Neural progenitor cell (in vitro differentiated cells): ENCODE measurements at places on chromosomes 12 and 14.

GRCh38 chr12:54147606-54148005, 41.2 kb downstream of the SMUG1 start:
- DNase-seq, result no peak

- peak; percentile 32 for DNase-seq
Observed at GRCh38 chr12:132618683-132619043, at the start of gene P2RX2. Gene P2RX2 (plus strand): TSS chr12:132618776. CDS start chr12:132618817, 41 bp downstream.

DNA sequence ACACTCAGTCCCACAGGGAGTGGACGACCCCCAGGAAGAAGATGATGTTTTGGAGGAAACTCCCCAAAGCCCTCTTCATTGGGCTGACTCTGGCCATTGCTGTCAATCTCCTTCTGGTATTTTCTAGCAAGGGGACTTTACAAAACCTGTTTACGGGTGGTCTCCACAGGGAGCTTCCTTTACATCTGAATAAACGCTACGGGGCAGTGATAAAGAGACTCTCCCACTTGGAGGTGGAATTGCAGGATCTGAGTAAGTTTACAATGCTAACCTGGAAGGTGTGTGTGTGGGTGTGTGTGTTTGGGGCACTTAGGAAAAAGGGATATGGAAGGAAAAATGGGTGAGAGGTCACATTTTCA, 416 bp downstream of the GALNT8 start:
- DNase-seq, result no peak

DNA sequence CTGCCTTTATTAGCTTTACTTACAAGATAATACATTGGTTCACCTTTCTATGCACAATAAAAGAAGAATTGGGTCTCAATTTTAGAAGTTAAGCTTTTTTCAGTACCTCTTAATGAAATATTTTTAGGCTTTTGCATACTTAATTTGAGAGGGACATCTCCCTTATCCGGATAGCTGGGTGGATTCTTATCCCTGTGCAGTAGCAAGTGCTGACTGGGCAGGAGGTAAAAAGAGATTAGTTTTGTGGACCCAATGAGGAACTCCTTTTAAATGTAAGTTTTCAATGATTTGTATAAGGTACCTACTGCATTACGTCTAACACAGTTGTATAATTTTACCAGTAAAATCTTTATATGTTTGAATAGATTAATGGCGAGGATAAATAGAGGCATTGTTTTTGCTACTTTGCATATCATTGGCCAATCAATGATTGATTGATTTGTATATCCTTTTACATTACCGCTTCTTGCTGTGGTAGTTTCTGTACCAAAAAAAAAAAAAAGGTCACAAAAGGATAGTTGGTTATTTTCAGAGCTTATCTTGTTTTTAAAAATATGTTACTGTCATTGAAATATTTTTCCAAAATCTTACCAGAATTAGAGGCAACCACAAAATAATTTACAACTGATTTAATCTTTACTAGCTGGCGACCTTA, 2.2 kb downstream of the CPSF6 start:
- DNase-seq, result no peak

- no peak for DNase-seq
Observed at GRCh38 chr12:92615703-92616102, 87.1 kb upstream of the PLEKHG7 start.
